ENCODE measurements at places on chromosomes 13 and 19.

DNA sequence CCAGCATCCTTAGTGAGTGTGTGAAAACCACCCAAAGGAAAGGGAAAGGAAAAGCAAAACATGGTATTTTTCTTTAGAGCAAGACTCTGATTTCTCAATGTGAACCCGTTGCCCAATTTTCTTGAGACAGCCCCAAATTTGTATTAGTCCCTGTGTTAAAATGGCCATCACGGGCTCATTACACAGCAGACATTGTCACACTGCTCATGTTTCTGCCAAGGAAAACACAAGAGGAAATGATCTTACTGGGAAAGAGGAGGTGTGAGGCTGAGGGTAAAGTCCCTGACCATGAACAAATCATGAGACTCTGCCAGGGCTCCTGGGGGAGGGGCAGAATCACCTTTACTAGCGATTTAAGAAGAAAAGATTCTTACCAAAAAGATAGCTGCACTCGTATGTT, 54.4 kb downstream of the FAM124A start:
- no peak overlapping the region for H3K27ac ChIP-seq
- H3K27me3 ChIP-seq, result no peaks in the 10 kb centered on the region
- H3K4me3 ChIP-seq, result no peak overlapping the region
- no peaks in the 10 kb centered on the region for H3K4me1 ChIP-seq

DNA sequence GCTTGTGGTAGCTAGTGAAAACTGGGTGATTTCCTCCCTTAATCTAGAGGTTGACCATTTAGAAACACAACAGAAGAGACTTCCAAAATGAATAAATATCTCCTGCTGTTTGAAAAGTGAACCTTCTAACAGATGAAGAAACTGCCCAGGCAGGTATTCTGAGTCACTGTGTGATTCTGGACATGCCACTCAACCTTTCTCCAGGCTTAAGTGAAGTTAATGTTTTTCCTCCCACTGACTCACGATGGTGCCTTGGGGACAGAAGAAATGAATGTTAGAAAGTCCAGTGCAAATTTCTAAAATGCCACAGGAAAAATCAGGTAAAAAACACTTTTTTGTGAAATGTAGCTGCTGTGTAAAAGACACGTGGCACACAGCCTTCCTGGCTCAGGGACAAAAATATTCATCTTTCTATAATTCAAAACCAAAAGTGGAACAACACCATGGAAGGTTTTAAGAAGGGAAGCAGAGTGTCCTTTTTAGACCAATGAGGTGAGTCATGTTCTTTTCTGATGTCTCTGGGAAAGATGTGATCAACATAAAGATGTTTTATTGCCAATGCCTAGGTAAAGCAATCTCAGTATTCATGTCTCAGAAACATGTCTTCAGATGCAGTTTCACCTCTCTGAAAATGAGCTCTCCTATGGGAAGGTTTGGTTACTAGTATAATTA, 9.1 kb downstream of the UBE2L5 start:
- DNase-seq, result peak; percentile 85
- no peaks in the 10 kb centered on the region for H3K27me3 ChIP-seq
- H3K27ac ChIP-seq, result peak overlapping the region; percentile 89

GRCh38 chr13:48231080-48231479, 1.9 kb upstream of the ITM2B start:
- H3K36me3 ChIP-seq, result no peaks in the 10 kb centered on the region
- H3K27ac ChIP-seq, result no peak overlapping the region
- H3K4me1 ChIP-seq, result peaks cover 19% of the 10 kb centered on the region
- no peak for DNase-seq

GRCh38 chr19:30049226-30049625, 107.2 kb downstream of the URI1 start:
- H3K4me1 ChIP-seq, result no peaks in the 10 kb centered on the region
- H3K36me3 ChIP-seq, result no peaks in the 10 kb centered on the region
- DNase-seq, result no peak
- H3K27ac ChIP-seq, result no peak overlapping the region
- H3K27me3 ChIP-seq, result no peaks in the 10 kb centered on the region

GRCh38 chr19:45110851-45111266, 17.9 kb downstream of the PPP1R37 start:
- H3K4me1 ChIP-seq, result peaks cover 21% of the 10 kb centered on the region
- no peaks in the 10 kb centered on the region for H3K27me3 ChIP-seq
- no peak overlapping the region for H3K27ac ChIP-seq

DNA sequence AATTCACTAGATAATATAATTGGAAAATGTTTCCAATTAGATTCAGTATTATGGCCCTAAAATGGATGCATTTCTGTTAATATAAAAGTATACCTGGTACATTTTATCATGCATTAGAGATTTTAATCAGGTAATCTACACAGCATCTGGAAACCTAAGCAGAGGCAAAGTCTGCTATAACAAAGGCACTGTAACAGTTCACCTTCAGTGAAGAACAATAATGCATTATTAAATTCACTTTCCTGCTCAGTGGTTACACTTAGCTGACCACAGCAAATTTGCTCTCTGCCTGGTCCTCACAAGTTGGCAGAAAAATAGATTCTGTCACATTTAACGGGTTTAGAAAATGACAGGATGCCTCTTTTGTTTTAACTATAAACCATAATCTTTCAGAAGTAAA, 326.9 kb downstream of the DACH1 start:
- H3K27ac ChIP-seq, result no peak overlapping the region
- H3K4me1 ChIP-seq, result no peaks in the 10 kb centered on the region

- DNase-seq, result no peak
- no peak overlapping the region for H3K4me3 ChIP-seq
- H3K27ac ChIP-seq, result no peak overlapping the region
- H3K36me3 ChIP-seq, result no peaks in the 10 kb centered on the region
Observed at GRCh38 chr19:33234092-33234491, 8.4 kb upstream of the SLC7A10 start.

- no peak overlapping the region for H3K27ac ChIP-seq
- H3K27me3 ChIP-seq, result no peaks in the 10 kb centered on the region
- DNase-seq, result no peak
- H3K4me1 ChIP-seq, result no peaks in the 10 kb centered on the region
- H3K4me3 ChIP-seq, result no peak overlapping the region
- no peaks in the 10 kb centered on the region for H3K36me3 ChIP-seq
Observed at GRCh38 chr13:61179741-61180140, 235.9 kb downstream of the PCDH20 start.

GRCh38 chr13:91946498-91947070, 548.2 kb downstream of the GPC5 start:
- no peak overlapping the region for H3K4me3 ChIP-seq
- H3K36me3 ChIP-seq, result no peaks in the 10 kb centered on the region
- H3K4me1 ChIP-seq, result no peaks in the 10 kb centered on the region
- DNase-seq, result peak; percentile 23
- H3K27ac ChIP-seq, result no peak overlapping the region

- no peak overlapping the region for H3K27ac ChIP-seq
- no peaks in the 10 kb centered on the region for H3K27me3 ChIP-seq
- no peak overlapping the region for H3K4me3 ChIP-seq
- H3K4me1 ChIP-seq, result no peaks in the 10 kb centered on the region
Observed at GRCh38 chr19:23263870-23264590, 13.8 kb upstream of the ZNF724 start.

- H3K27me3 ChIP-seq, result no peaks in the 10 kb centered on the region
- H3K4me3 ChIP-seq, result no peak overlapping the region
- no peak for DNase-seq
- peaks cover 4% of the 10 kb centered on the region for H3K4me1 ChIP-seq
- no peak overlapping the region for H3K27ac ChIP-seq
Observed at GRCh38 chr19:7865262-7865911, 8.8 kb downstream of the PRR36 start.

DNA sequence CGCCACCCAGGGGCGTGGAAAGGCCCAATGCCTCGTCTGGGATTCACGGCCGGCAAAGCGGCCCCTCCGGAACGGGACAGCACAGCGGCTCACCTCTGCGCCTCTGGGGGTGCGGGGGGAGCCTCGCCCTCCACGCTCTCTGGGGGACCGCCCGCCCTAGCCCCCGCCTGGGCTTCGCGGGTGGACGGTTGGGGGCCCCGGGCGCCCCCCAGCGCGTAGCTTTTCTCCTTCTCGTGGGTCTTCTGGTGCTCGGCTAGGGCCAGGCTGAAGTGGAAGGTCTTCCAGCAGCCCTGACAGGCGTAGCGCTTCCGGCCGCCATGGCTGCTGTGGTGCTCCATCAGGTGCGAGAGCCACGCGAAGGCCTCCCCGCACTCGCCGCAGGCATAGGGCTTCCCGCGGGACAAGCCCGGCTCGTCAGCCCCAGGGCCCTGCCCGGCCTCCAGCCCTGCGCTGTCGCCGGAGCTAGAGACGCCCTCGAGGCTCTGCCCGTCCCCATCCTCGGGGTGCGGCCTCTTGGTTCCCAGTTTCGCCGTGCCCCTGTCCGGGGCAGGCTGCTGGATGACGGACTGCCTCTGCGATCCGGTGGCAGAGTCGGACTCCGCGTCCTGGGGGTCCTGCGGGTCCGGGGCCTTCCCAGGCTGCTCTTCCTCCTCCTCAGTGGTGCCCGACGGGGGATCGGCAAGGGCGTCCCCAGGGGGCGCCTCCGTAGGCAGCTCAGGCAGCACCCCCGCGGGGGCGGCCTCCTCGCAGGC, 13.3 kb downstream of the ZSCAN18 start:
- H3K4me3 ChIP-seq, result no peak overlapping the region
- H3K27me3 ChIP-seq, result no peaks in the 10 kb centered on the region
- H3K36me3 ChIP-seq, result no peaks in the 10 kb centered on the region
- H3K27ac ChIP-seq, result no peak overlapping the region

GRCh38 chr13:35530581-35530980, 54.1 kb upstream of the MAB21L1 start:
- H3K4me1 ChIP-seq, result no peaks in the 10 kb centered on the region
- H3K4me3 ChIP-seq, result no peak overlapping the region
- H3K36me3 ChIP-seq, result no peaks in the 10 kb centered on the region
- H3K27me3 ChIP-seq, result no peaks in the 10 kb centered on the region
- H3K27ac ChIP-seq, result no peak overlapping the region

DNA sequence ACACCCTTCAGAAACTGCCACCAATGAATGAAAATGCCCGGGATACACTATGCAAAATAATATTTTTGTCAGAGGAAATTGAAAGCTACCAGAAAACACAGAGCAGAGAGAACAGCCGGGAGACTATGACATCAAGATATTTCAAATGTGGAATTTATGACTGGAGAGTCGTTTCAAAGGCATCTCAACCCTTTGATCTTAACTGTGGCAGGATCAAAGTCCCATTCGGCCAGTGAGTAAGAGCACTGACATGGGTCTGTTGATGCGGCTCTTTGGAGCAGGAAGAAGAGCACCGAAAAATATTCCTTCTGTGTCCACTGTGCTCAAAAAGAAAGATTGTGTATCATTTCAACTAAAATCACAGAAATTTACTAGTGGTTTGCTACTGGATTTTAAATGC, 201.9 kb downstream of the RFC3 start:
- peaks cover 26% of the 10 kb centered on the region for H3K4me1 ChIP-seq
- H3K4me3 ChIP-seq, result no peak overlapping the region
- H3K36me3 ChIP-seq, result 0 out of 2 replicates have a peak, but pooled peaks cover 5% of the 10 kb centered on the region
- no peaks in the 10 kb centered on the region for H3K27me3 ChIP-seq
- H3K27ac ChIP-seq, result no peak overlapping the region

DNA sequence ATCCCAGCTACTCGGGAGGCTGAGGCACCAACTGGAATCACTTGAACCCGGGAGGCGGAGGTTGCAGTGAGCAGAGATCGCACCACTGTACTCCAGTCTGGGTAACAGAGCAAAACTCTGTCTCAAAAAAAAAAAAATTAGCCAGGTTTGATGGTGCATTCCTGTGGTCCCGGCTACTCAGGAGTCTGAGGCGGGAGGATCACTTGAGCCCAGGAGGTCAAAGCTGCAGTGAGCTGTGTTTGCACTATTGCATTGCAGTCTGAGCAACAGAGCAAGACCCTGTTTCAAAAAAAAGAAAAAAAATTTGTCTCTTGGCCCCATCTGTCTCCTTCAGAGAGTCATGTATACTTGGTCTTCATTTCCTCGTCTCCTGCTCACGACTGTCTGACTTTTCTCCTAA, 1.6 kb downstream of the CCDC97 start:
- H3K4me3 ChIP-seq, result peak overlapping the region; percentile 76
- H3K4me1 ChIP-seq, result peaks cover 10% of the 10 kb centered on the region
- no peaks in the 10 kb centered on the region for H3K27me3 ChIP-seq
- H3K27ac ChIP-seq, result no peak overlapping the region
- DNase-seq, result no peak

DNA sequence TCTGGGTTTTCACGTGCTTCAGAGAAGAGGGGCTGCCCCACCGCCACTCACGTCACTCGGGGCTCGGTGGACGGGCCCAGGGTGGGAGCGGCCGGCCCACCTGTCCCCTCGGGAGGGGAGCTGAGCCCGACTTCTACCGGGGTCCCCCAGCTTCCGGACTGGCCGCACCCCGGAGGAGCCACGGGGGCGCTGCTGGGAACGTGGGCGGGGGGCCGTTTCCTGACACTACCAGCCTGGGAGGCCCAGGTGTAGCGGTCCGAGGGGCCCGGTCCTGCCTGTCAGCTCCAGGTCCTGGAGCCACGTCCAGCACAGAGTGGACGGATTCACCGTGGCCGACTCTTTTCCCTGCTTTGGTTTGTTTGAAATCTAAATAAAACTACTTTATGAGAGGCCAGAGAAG, 2.2 kb upstream of the GZMM start:
- H3K4me1 ChIP-seq, result no peaks in the 10 kb centered on the region
- DNase-seq, result no peak
- no peak overlapping the region for H3K4me3 ChIP-seq
- 0 out of 2 replicates have a peak, but pooled peaks cover 5% of the 10 kb centered on the region for H3K36me3 ChIP-seq
- no peak overlapping the region for H3K27ac ChIP-seq
- no peaks in the 10 kb centered on the region for H3K27me3 ChIP-seq

GRCh38 chr13:46119883-46120614, 15.2 kb upstream of the CPB2 start:
- H3K27ac ChIP-seq, result no peak overlapping the region
- H3K27me3 ChIP-seq, result no peaks in the 10 kb centered on the region
- no peaks in the 10 kb centered on the region for H3K36me3 ChIP-seq
- DNase-seq, result peak; percentile 56
- peaks cover 4% of the 10 kb centered on the region for H3K4me1 ChIP-seq

DNA sequence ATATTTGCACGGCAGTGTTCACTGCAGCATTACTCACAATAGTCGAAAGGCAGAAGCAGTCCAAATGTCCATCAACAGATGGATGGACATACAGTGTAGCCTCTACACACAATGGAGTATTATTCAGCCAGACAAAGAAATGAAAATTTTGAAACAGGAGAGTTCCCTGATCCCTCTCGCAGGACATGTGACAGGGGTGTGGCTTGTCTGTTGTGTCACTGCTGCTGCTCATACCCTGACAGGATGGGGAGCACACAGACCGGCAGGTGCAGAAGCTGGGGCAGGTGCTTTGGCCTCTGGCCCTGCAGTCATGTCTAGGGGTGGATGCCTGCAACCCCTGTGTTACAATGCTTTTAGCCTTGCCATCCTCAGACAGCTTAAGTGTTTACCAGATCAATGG, 204.3 kb downstream of the EFNB2 start:
- DNase-seq, result no peak
- H3K27ac ChIP-seq, result no peak overlapping the region
- no peaks in the 10 kb centered on the region for H3K36me3 ChIP-seq
- H3K4me3 ChIP-seq, result no peak overlapping the region

Data from PC-3 (cell line).